ENCODE measurements at places on chromosomes 2 and 18. TPM values are rescaled to one million over a fixed set of nuclear protein-coding genes. Genes with fewer than 3 reads are reported as not detected.

ABCG8 gene
- 0.11 TPM for total RNA-seq

LIPT1 gene
- total RNA-seq: 7.6 TPM

POTEF gene
- not detected for total RNA-seq

KCNG2 gene
- total RNA-seq: not detected

FAP gene
- total RNA-seq: 0.62 TPM

IGFBP2 gene
- total RNA-seq: 51.1 TPM

CYTIP gene
- total RNA-seq: 1.1 TPM

CEP192 gene
- total RNA-seq: 22.3 TPM

MFF gene
- 87.2 TPM for total RNA-seq

WNT10A gene
- total RNA-seq: not detected

IL1F10 gene
- not detected for total RNA-seq

MCFD2 gene
- 57.1 TPM for total RNA-seq

LIMS3 gene
- 4.1 TPM for total RNA-seq

NFU1 gene
- 134 TPM for total RNA-seq

CCDC85A gene
- 4.3 TPM for total RNA-seq

CCBE1 gene
- total RNA-seq: 3.9 TPM

OTOS gene
- not detected for total RNA-seq

C2orf42 gene
- total RNA-seq: 13.6 TPM

RBM44 gene
- total RNA-seq: 0.38 TPM

LAMA1 gene
- 0.05 TPM for total RNA-seq

MAP3K19 gene
- not detected for total RNA-seq

EVX2 gene
- total RNA-seq: not detected

TMBIM1 gene
- total RNA-seq: 117 TPM

GCFC2 gene
- total RNA-seq: 11.8 TPM

DQX1 gene
- not detected for total RNA-seq

SULT1C4 gene
- 2.7 TPM for total RNA-seq

TMEM163 gene
- 0.38 TPM for total RNA-seq

GPR45 gene
- total RNA-seq: not detected

FOXD4L1 gene
- total RNA-seq: not detected

CKAP2L gene
- 0.30 TPM for total RNA-seq

CFAP53 gene
- total RNA-seq: 0.11 TPM

HEATR5B gene
- 27.7 TPM for total RNA-seq

HOXD12 gene
- not detected for total RNA-seq

AOX1 gene
- 4.1 TPM for total RNA-seq

ANKRD39 gene
- 14.6 TPM for total RNA-seq

HMSD gene
- 0.27 TPM for total RNA-seq

FHL2 gene
- total RNA-seq: 1,567 TPM

NAT8 gene
- not detected for total RNA-seq

MROH2A gene
- not detected for total RNA-seq

PSD4 gene
- total RNA-seq: 2.6 TPM

ITM2C gene
- total RNA-seq: 25.3 TPM

RESP18 gene
- total RNA-seq: not detected

IL1RN gene
- total RNA-seq: 0.51 TPM
